ENCODE measurements at places on chromosomes 13 and 19.

DNA sequence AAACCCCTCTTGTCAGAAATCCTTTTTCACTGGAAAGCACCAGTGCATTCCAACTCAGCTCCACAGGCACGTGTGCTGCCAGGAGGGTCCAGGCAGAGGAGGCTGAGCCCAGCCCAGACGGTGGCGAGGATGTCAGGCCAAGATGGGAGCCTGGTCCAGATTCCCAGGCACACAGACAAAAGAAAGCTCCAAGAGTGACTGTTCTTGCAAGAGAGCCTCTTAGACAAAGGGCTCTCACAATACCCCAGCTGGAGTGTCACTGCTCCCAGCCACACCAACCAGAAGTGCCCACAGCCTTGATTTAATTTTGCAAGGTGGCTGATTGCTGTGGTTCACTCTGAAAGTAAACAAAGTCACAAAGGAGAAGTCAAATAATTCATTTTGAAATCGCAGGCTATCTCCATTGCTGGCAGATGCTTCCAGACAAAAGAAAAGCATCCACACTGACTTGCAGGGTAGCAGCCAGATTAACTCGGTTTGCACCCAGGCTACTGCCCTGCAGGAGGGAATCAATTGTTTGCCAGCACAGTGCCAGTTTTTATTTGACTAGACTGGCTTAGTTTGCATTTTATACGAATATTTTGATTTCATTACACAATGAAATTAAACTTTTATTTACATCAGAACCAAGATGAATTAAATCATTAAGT is 95.1 kb downstream of the RAB20 start:
- DNase-seq, result no peak

DNA sequence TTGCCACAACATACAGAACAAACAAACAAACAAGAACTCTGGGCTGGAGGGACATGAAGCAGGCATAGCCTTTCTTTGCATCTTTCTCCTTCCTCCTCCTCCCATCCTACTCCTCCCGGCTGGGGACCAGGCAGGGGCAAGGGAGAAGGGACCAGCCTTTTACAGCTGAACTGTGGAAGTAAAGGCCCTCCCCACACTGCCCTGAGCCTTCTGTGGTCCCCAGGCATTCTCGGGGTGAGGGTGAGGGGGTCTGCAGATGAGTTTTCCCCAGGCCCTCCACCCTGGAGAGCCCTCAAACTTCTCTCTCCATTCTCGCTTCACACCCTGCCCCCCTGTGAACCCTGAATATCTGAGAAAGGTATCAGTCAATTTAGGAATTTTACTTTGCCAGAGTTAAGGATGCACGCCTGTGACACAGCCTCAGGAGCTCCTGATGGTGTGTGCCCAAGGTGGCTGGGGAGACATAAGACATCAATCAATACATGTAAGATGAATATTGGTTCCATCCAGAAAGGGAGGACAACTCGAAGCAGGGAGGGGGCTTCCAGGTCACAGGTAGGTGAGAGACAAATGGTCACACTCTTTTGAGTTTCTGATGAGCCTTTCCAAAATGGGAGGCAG is 170.9 kb downstream of the COL4A1 start:
- no peak for DNase-seq

DNA sequence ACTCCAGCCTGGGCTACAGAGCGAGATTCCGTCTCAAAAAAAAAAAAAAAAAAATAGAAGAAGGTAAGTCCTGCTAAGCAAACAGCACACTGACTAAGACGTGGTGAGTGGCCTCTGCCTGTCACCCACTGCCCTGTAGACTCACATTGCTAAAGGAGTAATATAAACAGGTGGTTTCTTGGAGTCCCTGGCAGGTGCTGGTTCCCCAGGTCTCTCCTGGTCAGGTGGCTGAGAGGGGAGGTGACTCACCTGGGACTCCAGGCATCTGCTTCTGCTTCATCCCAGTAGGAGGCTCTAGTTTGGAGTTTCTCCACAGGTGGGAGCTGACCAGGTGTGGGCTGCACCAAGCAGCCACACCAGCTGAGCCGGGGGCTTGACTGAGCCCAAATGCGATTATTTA is at the start of gene OR10H1:
Gene OR10H1 (minus strand): TSS at position 359 of the 400 bp plus-strand sequence. CDS start 7,627 bp downstream, outside the sequence.
- DNase-seq, result no peak

DNA sequence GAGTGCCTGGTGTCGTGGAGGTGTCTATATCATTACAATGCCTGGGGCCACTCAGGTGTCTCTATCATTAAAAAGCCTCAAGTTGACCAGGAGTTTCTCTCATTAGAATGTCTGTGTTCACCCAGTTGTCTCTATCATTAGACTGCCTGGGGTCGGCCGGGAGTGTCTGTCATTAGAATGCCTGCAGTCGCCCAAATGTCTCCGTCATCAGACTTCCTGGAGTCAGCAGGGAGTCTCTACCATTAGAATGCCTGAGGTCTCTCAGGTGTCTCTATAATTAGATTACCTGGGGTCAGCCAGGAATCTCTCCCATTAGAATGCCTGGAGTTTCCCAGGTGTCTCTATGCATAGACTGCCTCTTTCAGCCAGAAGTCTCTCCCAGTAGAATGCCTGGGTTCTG is 1477.6 kb downstream of the UQCRFS1 start:
- no peak for DNase-seq

DNA sequence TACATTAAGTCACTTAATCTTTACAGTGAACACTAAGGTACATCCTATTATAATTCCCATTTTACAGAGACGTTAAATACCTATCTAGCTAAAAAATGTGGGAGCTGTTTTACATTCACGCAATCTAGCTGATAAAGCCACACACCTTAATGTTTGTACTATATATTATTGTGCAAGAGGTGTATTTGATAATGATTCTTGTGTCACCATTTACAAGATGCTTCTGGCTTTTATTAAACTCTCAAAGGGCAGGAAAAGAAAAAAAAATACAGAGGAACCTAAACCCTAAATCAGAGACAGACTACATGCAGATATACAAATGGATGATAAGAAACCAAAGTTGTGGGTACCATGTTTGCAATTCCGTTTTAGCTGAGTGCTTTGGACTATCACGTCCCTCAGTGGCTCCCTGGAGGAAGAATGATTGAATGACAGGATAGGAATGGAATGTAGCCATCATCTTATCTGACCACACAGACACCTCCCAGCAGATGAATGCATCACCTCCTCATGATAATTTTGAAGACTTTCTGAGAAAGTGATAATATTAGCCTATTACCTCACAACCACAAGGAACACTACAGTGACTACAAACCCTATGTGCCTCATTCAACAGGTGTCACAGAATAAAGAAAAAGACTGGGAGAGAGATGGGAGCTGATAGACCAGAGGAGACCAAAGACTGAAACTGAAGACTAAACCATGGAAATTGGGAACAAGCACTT is 230.5 kb upstream of the SERP2 start:
- DNase-seq, result no peak
